ENCODE measurements at places on chromosomes 11 and 22.

GRCh38 chr11:101083335-101083734 is 46.3 kb downstream of the PGR start:
- no peaks in the 10 kb centered on the region for H3K36me3 ChIP-seq
- no peak overlapping the region for H3K4me3 ChIP-seq
- no peak for DNase-seq
- no peaks in the 10 kb centered on the region for H3K27me3 ChIP-seq
- H3K27ac ChIP-seq = no peak overlapping the region
- no peaks in the 10 kb centered on the region for H3K4me1 ChIP-seq

- peak; percentile 48 for DNase-seq
- no peak overlapping the region for H3K4me3 ChIP-seq
- H3K4me1 ChIP-seq = no peaks in the 10 kb centered on the region
- H3K27ac ChIP-seq = no peak overlapping the region
- no peaks in the 10 kb centered on the region for H3K27me3 ChIP-seq
Measured at GRCh38 chr22:36180038-36180880, 19.7 kb upstream of the APOL3 start.

- H3K27ac ChIP-seq = no peak overlapping the region
- H3K27me3 ChIP-seq = no peaks in the 10 kb centered on the region
- H3K4me3 ChIP-seq = no peak overlapping the region
- DNase-seq = no peak
Measured at GRCh38 chr11:69476509-69476961, 4.9 kb upstream of the LINC01488 start.

- no peak overlapping the region for H3K4me3 ChIP-seq
- no peak overlapping the region for H3K27ac ChIP-seq
- peaks cover 7% of the 10 kb centered on the region for H3K4me1 ChIP-seq
- no peak for DNase-seq
Measured at GRCh38 chr11:120515186-120515723, 3.7 kb downstream of the GRIK4 start.

DNA sequence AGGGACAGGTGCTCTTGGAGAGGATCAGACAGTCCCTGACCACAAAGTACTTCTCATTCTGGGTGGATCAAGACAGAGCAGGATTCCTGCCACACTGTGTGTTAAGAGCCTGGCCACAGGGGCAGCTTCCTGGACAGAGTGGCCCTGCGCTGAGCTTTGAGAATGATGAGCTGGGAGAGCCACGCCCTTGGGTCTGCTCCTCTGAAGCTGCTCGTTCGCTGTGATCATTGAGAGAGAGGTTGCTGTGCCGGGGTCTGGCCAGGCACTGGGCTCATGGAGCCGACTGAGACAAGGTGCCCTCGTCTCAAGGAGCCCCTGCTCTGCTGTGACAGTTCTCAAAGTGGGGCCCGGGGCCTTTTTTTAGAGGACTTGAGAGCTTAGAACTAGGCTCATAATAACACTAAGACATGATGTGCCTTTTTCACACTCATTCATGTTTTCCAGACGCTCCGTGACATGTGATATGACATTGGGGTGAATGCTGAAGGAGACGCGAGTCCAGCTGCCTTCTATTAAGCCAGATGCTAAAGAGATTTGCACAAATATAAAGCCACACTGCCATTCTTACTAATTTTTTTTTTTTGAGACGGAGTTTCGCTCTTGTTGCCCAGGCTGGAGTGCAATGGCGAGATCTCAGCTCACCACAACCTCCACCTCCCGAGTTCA is 1.6 kb upstream of the MFRP start:
- no peaks in the 10 kb centered on the region for H3K4me1 ChIP-seq
- DNase-seq = no peak
- no peak overlapping the region for H3K27ac ChIP-seq
- H3K27me3 ChIP-seq = no peaks in the 10 kb centered on the region
- H3K4me3 ChIP-seq = no peak overlapping the region

- peaks cover 2% of the 10 kb centered on the region for H3K4me1 ChIP-seq
- H3K27me3 ChIP-seq = no peaks in the 10 kb centered on the region
- H3K36me3 ChIP-seq = peaks cover 30% of the 10 kb centered on the region
- no peak overlapping the region for H3K27ac ChIP-seq
- no peak for DNase-seq
Measured at GRCh38 chr11:6611092-6611962, 689 bp downstream of the TAF10 start.
